ENCODE measurements at places on chromosomes 2 and 18. TPM values are rescaled to one million over a fixed set of nuclear protein-coding genes. Genes with fewer than 3 reads are reported as not detected.

Gene SP9
- not detected for polyA plus RNA-seq

Gene SLC30A3
- polyA plus RNA-seq = 0.15 TPM

Gene TCF23
- not detected for polyA plus RNA-seq

DNA sequence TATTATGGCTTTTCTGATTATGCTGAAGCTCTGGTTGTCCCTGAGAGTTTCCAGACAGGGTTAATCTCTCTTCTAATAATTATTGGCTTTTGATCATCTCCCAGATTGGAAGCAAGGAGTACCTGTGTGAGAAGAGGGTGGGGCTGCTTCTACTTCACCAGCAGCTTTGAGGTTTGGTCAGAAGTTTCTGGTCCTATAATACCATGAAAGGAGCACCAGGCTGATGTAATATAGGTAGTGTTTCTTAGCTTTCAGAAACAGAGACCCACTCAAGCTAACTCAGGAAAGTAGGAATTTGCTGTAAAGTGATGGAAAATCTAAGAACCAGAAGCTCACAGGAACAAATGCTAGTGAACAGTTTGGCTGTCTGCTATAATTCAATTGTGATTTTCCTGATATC is 57.6 kb downstream of the SGPP2 start:
- H3K27me3 ChIP-seq = no peaks in the 10 kb centered on the region
- H3K4me1 ChIP-seq = no peaks in the 10 kb centered on the region
- no peak overlapping the region for H3K4me3 ChIP-seq
- no peaks in the 10 kb centered on the region for H3K36me3 ChIP-seq

DNA sequence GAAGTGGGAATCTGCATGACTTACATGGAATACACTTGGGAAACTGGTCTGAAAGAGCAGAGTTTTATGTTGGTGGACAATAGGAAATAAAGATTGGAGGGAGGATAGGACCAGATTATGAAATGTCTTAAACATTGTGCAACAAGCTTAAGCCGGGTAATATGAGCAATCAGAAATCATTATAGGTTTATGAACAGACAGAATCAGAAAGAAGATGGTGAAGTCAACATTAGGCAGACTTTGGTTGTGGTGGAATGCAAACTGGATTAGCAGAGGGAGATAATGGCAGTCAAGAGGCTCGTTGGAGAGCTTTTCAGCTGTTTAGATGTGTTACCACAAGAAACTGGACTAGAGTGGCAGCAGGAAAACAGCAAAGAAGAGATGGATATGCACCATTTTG is 43.5 kb downstream of the CRIM1 start:
- H3K4me3 ChIP-seq = no peak overlapping the region
- H3K36me3 ChIP-seq = no peaks in the 10 kb centered on the region
- H3K27me3 ChIP-seq = no peaks in the 10 kb centered on the region

- DNase-seq = no peak
- H3K4me1 ChIP-seq = no peaks in the 10 kb centered on the region
- no peaks in the 10 kb centered on the region for H3K27me3 ChIP-seq
- no peak overlapping the region for H3K4me3 ChIP-seq
Observed at GRCh38 chr2:6866982-6867381, 1.3 kb upstream of the CMPK2 start.

GRCh38 chr2:177543007-177543760 is 150.6 kb downstream of the AGPS start:
- no peak for DNase-seq
- peaks cover 3% of the 10 kb centered on the region for H3K36me3 ChIP-seq
- no peaks in the 10 kb centered on the region for H3K4me1 ChIP-seq
- H3K27me3 ChIP-seq = no peaks in the 10 kb centered on the region

GRCh38 chr18:79203017-79203605 is 133.9 kb downstream of the ATP9B start:
- no peaks in the 10 kb centered on the region for H3K4me1 ChIP-seq
- no peaks in the 10 kb centered on the region for H3K36me3 ChIP-seq
- no peak for DNase-seq
- no peak overlapping the region for H3K4me3 ChIP-seq
- no peaks in the 10 kb centered on the region for H3K27me3 ChIP-seq
- H3K27ac ChIP-seq = no peak overlapping the region
